RWPE2 (cell line): ENCODE measurements at places on chromosomes 5 and 9.

- no peak for DNase-seq
These were observed 15.7 kb downstream of the PHF2 start for GRCh38 chr9:93592008-93592642.

GRCh38 chr5:111775224-111775623 is 18.2 kb upstream of the NREP start:
- no peak for DNase-seq

DNA sequence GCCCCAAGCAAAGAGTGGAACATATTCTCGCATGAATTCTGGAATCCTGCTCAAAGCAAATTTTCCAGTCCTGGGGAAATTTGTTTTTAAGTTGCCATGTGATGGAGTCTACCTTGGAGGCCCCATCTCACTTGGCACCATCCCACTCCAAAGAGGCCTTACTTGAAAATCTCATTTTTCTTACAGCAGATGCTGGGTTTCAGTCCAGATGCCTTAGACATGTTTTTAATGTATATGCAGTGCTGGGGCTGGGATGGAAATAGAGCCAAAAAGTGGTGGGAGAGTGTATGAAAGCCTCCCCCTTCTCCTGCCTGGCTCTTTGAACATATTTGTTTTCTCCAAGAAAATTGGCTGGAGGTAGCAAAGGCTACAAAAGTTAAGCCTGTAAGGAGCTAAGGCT is 493.7 kb downstream of the ENC1 start:
- DNase-seq, result no peak

DNA sequence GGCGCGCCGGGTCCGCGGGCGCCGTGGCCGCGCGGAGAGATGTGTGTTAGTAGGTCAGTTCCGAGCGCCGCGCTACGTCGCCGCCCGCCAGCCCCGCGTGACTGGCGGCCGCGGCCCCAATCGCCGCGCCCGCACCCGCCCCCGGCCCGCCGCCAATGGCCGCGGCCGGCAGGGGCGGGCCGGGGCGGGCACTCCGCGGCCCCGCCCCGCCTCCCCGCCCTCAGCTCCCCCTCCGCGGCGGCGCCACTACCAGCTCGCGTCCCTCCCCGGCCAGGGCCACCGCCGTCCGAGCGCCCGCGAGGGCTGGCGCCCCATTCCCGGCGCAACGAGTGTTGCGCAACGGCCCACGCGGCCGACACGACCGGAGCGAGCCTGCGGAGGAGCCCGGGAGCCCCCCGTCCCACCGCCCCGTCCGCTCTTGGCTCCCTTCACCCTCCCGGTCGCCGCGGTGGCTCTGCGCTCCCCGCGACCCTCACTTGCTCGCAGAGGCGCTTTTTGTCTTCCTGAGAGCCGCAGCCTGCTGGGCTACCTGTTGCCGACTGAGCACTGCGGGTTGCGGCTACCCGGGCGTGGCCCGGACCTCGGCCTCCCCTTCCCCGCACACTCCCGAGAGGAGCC is at the start of gene NFIL3:
TSS of gene NFIL3 (minus strand) at position 48 of the 618 bp plus-strand sequence. CDS start 13,098 bp downstream, outside the sequence.
- no peak for DNase-seq

GRCh38 chr9:3189113-3189861 is 336.5 kb downstream of the RFX3 start:
- no peak for DNase-seq

DNA sequence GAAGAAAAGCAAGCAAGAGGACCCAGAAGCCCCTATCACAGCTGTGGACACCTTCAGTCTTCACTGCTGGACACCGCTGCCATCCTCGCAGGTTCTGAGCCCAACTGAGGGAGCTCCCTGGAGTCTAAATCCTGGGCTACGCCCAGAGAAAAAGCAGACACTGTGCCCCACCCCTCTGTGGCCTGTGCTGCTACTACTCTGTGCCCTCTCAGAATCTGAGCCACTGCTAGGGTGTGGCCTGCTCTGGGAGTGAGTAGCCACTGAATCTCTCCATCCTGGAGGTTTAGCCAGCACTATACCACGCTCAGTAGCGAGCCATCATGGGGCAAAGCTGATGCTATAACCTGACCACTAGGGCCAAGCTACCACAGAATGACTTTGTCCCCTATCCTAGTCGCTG is 338.2 kb downstream of the NPR3 start:
- DNase-seq, result peak; percentile 71

GRCh38 chr5:102792705-102793104 is 37.6 kb downstream of the PAM start:
- DNase-seq, result no peak

GRCh38 chr9:133943036-133943780 is 48.9 kb downstream of the VAV2 start:
- no peak for DNase-seq

GRCh38 chr9:113456235-113456634 is 7.3 kb upstream of the RGS3 start:
- no peak for DNase-seq

GRCh38 chr9:1881708-1882295 is 133.3 kb upstream of the SMARCA2 start:
- no peak for DNase-seq

DNA sequence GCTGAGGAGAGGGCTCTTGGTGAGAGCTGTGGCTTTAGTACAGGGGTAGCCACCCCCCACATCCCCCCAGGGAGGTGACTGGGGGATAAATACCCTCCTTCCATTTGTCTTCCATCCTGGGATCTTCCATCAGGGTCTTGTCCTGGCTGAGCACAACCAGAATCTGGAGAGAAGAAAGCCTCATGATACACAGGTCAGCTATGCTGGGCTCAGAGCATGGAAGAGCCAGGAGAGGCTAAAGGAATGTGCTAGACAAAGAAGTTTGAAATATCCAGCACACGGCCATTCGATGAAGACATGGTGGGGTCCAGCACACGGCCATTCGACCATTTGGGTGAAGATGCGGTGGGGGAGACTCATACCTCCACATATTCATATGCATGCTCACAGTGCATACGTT is 30.0 kb downstream of the ROPN1L start:
- DNase-seq, result no peak

- no peak for DNase-seq
These were observed 230.2 kb downstream of the AOPEP start for GRCh38 chr9:94956731-94957130.

- DNase-seq, result no peak
These were observed 1053.9 kb downstream of the PTPRD start for GRCh38 chr9:9558907-9559306.

DNA sequence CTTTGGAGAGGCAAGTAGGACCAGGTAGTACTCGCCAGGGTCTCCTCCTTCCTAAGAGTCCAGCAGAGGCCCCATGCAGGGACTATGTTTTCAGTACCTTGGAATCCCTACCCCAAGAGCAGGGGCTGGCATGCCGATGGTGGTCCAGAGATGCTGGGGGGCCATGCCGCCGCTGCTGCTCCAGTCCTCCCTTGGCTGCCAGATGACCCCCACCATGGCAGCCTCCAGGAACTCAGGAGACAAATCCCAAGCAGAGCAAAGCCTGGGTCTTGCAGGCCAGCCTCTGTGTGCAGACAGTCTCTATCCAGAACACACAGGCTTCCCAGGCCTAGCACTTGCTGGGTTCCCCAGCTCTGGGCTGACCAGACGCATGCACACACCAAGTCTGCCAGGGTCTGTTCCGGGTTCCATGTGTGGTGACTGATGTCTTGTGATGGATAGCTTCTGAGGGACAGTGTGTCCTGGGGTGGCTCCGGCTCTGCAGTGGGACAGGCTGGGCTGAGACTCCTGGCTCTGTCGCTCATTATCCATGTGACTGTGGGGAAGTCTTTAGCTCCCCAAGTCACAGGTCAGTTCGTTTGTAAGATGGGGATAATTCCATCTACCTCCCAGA is 127.3 kb downstream of the CRB2 start:
- no peak for DNase-seq

DNA sequence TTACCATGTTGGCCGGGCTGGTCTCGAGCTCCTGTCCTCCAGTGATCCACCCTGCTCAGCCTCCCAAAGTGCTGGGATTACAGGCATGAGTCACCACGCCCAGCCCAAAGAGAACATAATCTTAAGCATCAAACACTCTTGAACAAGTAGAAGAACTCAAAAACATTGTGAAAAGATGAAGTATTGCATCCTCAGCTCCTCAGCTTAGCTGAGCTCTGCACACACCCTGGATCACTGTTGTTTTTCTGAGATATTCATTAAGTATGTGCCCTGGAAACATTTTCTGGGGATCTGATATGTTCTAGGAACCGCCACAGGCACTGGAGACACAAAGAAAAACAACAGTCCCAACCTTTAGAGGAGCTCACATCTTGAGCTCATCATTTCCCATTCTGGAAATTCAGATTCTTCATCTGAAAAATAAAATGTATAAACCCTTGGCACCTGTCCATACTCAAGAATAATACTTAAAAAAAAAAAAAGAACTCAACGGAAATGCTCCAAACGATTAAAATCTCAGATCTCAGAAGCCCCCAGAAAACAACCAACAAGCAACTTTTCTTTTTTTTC is 62.2 kb upstream of the ZNF462 start:
- DNase-seq, result no peak

GRCh38 chr5:5347442-5347841 is 75.0 kb upstream of the ICE1 start:
- DNase-seq, result no peak

DNA sequence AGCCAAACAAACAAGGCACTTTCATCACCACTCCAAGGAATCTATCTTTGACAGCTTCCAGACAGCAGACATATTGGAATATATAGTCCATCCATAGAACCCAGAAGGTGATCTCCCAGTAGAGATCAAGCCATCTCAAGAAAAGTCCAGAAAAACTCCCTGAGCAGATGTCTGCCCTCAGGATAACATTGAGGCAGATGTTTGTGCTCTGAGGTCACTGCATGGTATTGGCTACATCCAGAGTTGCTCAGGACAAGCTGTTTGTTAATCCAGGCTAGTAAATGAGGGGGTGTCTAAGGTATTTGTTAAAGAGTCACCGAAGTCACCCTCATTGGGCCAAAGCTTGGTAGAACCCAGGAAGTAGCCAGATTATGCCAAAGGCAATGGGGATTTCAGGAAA is 556.3 kb upstream of the KLF4 start:
- no peak for DNase-seq

- no peak for DNase-seq
These were observed 82.4 kb upstream of the IFNK start for GRCh38 chr9:27441741-27442070.

DNA sequence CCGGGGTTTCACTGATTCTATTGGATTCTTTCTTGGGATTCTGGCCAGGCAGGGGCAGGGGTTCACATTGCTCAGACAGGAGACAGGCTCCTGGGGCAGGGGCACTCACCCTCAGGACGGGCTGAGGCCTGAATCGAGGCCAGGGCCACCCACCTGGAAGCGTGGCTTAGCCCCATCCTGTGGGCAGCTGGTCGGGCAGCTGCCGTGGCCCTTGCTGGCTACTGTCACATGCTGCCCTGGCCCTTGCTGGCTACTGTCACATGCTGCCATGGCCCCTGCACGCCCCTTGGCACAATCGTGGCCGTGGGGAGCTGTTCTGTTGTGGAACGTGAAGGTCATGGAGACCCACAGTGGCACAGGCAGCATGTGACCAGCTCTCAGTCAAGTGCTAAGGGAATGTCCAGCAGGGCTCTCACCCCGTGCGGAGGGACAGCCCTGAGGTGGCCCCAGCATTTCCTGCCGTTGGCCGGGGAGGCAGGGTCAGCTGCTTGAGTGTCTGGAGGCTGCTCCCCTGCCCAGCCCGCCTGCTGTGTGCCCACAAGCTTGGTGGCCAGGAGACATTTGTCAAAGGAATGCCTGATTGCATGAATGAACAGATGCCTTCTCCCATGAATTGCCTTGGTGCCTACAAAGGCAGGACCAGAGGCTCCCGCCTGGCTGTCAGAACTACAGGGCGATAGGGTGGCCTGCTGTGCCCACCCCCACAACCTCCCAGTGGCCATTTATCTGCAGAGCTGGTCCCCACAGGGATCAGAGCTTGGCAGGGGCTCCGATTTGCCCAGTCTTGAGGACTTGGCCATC is 16.9 kb upstream of the TMEM250 start:
- DNase-seq, result no peak

GRCh38 chr5:157566902-157567489 is 8.6 kb downstream of the ADAM19 start:
- DNase-seq, result no peak

GRCh38 chr5:79133121-79133656 is 21.6 kb downstream of the BHMT start:
- DNase-seq, result no peak

GRCh38 chr9:102497709-102498108 is 497.4 kb upstream of the CYLC2 start:
- no peak for DNase-seq

DNA sequence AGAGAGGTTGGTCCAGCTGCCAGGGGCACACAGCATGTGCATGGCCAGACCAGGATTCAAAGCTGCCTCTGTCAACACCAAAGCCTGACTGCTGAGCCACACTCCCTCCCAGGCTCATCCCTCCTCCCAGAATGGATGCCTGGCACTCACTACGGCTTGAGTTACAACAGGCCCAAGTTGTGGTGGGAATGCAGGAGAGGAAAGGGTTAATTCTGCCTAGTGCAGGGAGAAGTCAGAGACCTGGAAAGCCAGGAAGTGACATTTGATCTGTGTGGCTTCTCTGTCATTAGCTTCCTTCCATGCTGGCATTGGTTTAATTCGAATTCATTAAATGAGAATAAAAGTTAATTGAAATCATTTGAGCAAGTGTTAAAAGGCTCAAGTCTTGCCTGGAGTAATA is 150.0 kb downstream of the NSG2 start:
- DNase-seq, result no peak

DNA sequence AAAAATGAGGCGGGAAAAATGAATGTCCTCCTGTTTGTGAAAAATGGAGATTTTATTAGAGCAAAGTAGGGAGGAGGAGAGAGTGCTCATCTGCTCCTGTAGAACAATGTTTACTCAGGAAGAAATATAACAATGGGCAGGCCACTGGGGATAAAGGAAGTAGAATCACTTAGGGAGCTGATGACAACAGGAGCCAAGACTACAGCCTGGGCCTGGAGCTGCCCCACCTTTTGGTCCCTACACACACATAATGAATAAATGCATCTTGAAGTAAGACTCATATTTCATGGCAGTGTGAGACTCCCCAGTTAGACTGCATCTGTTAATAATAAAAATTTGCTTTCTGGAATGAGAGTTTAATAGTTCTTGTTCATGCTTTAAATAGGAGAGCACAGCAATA is 1939.8 kb downstream of the EFNA5 start:
- no peak for DNase-seq

GRCh38 chr9:100521282-100521681 is 48.3 kb downstream of the TMEFF1 start:
- DNase-seq, result no peak

- DNase-seq, result peak; percentile 40
These were observed 23.4 kb downstream of the SARDH start for GRCh38 chr9:133714606-133715294.
